Activated CD4-positive, CD25-positive, alpha-beta regulatory T cell treated with anti-CD3 and anti-CD28 coated beads, Interleukin-2, amount 50 U/mL, for 72 hours (primary cell): ENCODE measurements at places on chromosomes 11 and 22.
A peak's percentile ranks its signal among the peaks of the same experiment; 100 is the strongest.

DNA sequence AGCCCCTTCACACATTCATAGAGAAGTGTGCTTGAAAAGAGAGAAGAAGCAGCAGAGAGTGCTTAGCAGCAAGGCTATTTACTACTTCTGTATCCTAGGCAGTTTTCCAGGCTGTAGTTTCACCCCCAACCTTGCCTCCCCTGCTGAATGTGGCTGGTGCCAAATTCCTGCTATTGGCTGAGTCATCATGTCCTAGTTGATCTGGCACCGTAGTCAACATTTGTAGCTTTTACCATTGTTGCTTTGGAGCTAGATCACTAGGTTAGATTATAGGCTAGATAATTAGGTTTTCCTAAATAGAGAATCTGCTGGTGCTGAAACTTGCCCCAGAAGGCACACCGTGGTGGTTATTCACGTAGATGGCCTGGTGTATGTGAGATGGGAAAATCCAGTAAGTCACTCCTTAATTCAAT lies 32.7 kb downstream of the ARHGAP42 start:
- DNase-seq = no peak

- DNase-seq = no peak
Observed at GRCh38 chr11:2975594-2975993, 16.5 kb downstream of the NAP1L4 start.

GRCh38 chr11:80414181-80415165 lies 973.6 kb upstream of the TENM4 start:
- DNase-seq = no peak

- no peak for DNase-seq
Observed at GRCh38 chr11:78606667-78607066, 32.0 kb upstream of the NARS2 start.

DNA sequence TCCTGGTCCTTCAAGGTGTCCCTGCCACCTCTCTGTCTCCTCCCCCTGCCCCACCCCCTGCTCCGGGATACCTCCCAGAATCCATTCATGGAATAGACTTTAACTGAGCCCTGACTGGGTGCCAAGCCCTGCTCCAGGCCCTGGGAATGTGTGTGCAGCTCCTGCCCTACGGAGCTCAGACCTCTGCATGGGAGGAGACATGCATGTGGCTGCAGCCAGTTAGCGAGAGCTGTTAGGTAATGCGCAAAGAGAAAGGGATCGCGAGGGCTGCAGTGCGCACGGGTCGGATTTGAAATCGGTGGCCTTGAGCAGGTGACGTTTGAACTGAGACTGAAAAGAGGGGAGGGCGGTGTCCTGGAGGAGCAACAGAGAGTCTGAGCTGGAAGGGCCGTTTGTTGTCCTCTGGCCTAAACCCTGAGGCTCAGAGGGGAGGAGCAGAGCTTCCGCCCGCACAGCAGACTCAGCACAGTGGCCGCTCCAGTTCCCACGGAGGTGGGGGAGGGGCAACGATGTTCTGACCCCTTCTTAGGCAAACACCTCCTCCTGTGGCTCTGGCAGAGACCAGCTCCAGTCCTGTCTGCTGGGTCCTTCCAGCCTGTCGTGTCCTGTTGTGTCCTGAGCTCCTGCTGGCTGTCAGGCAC lies 19.8 kb upstream of the LRRC10B start:
- no peak for DNase-seq

GRCh38 chr11:7081441-7081840 lies 7.4 kb upstream of the RBMXL2 start:
- no peak for DNase-seq

- no peak for DNase-seq
Observed at GRCh38 chr22:39989633-39990032, 5.1 kb upstream of the FAM83F start.

DNA sequence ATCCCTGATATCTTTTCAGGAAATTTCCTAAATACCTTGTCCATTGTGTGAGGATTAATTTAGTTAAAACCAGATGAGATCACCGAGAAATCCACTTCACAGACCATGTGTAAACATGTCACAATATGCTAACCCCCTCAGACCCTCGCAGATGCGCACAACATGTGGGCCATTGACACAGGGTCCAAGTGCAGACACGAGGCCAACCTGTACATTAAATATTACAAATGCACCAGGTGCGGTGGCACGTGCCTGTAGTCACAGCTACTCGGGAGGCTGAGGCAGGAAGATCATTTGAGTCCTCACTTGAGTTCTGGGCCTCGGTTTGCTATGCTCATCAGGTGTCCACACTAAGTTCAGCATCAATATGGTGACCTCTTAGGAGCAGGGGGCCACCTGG lies 9.9 kb upstream of the TMPRSS4 start:
- DNase-seq = no peak

DNA sequence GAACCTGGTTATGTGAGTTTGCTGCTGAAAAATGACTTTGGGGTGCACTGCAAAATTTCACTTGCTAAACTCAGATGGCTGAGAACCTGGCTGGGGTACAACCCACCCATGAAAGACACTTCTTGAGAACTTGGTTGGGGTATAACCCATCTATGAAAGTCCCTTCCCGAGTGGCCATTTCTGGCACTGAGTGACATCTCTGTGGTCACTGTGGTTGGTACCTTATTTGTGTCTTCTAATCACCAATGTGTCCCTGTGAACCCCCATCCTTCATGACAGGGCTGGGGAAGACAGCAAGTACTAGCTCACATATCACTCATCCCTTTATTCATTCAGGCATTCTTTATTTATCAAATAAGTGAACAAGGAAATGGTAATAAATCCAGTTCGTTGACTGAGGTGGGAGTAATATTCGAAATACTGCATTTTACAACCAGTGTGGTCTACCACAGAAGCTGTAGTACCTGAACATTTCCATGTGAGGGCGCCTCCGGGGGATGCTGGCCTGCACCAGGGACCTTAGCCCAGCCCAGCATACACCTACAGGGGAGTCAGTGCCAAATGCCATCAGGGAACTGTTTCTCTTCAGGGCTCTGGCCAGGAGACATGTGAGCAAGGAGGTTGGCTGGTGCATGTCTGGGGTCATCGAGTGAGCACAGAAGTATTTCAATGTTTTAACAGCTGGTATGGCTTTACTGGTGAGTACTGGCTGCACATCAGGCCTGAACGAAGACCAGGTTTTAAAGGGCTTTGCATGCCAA lies 122.1 kb downstream of the CSNK2A3 start:
- DNase-seq = no peak

- DNase-seq = no peak
Observed at GRCh38 chr11:104572279-104572678, 326.0 kb downstream of the CASP12 start.

GRCh38 chr11:17401316-17401715 lies 12.9 kb upstream of the KCNJ11 start:
- no peak for DNase-seq

DNA sequence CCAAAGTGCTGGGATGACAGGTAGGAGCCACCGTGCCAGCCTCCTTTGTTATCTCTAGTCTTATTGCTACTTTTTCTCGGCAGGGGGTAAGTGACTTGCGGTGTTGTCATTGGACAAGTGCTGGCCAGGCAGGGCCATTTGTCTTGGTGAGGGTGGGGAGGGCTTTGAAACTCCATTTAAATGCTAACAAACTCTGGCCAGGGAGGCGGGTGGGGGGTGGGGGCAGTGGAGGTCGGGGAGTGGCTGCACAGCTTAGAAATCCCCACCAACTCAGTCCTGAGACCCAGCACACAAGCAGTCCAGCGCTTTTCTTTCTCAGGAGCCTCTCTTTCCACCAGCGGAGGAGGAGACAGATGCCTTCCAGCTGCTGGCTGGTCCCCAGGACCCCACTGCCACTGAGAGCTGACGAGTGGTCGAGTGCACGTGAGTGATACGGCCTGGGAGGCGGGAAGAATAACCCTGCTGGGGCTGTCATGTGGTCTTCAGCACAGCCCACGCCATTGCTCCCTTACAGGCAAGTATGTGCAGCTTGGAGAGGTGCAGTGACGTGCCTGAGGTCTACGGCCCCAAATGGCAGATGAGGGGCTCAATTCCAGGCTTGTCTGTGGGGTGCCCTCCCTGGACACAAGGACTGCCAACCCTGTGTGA lies 24.2 kb upstream of the OSBPL5 start:
- no peak for DNase-seq

GRCh38 chr11:120254788-120255518 lies 15.0 kb downstream of the POU2F3 start:
- no peak for DNase-seq

GRCh38 chr11:78417888-78418583 lies 416 bp upstream of the GAB2 start:
- DNase-seq = peak; percentile 72

GRCh38 chr22:38745676-38746460 lies 9.9 kb downstream of the SUN2 start:
- DNase-seq = no peak

- no peak for DNase-seq
Observed at GRCh38 chr11:28106353-28107043, 1.5 kb downstream of the KIF18A start.

- DNase-seq = no peak
Observed at GRCh38 chr11:110801328-110801727, 89.1 kb upstream of the ARHGAP20 start.
